ENCODE measurements at places on chromosomes 3 and 15.

- DNase-seq = peak; percentile 15
Measured at GRCh38 chr3:46849686-46850467, 13.4 kb downstream of the MYL3 start.

DNA sequence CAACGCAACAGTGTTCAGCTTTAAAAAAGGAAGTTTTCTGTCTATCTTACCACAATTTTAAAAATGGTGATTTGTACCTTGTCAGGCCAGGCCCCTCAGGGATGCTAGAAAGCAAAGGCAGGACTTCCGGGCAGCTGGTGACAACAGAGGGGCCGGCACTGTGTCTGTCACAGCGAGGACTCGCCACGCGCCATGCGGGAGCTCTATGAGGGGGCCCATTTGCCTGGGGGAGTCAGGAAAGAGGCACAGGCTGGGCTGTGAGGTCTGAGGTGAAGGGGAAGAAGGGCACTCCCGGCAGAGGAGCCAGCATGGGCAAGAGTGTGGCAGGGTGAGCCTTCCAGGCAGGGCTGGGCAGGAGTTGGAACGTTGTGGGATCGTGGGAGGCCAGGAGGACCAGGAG, 7.0 kb downstream of the IQSEC1 start:
- DNase-seq = no peak

GRCh38 chr15:34984889-34985630, 3.0 kb downstream of the ZNF770 start:
- peak; percentile 51 for DNase-seq

- peak; percentile 48 for DNase-seq
Measured at GRCh38 chr3:81666502-81667121, 94.8 kb downstream of the GBE1 start.

- DNase-seq = no peak
Measured at GRCh38 chr15:84003791-84004503, 231.6 kb upstream of the GOLGA6L4 start.

DNA sequence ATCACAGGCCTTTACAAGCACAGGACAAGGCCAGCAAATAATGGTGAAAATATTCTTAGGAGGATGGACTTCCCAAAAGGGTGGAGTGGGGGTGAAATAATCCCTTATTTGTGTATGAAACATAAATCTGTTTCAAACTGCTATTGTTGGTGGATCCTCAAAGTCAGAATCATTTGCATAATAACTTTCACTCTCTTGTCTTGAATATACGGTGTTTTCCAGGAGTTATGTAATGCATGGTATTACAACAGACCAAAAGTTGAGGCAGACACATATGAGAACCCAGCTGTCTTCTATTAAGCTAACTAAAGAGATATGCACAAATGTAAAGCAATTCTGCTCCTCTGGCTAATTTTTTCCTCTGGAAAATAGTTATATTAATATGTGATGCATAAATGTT, 57.7 kb downstream of the PRTG start:
- DNase-seq = peak; percentile 66

DNA sequence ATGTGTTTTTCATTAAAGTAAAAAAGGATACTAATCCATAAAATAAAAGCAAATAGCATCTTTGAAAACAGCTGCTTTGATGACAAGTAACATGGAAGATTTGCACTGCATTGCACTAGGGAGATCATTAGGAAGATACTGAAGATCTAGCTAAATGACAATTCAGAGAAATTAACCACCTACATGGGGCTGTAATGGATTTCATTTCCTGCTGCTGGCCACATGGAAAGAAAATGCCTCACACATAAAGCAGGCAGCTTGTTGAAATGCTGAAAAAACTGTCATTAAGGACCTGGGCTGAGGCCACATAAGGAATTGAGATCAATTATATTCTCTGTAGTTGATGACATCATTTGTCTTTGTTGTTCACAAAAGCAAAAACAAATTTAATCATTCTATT, 94.1 kb downstream of the PYDC2 start:
- no peak for DNase-seq

GRCh38 chr3:186519021-186519658, 25.0 kb downstream of the CRYGS start:
- DNase-seq = no peak

- no peak for DNase-seq
Measured at GRCh38 chr15:72182673-72183072, 14.9 kb downstream of the GRAMD2A start.

DNA sequence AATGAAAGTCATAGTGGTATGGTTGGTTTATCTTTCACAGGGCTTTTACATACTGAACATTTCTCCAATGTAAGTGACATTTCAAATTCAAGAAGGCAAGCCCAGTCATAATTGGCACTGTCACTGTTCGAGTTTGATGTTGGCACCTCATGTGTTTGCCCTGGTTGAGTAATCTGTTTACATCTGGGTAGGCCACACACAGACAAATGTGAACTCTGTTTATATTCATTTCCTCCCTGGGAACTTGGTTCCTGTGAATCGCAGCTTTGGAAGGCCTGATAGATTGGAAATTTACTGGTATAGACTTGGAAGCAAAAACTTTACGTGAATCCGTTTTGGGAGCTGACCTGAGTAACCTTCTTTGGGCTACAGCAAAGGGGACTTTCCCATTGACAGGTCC, 395.2 kb upstream of the AZI2 start:
- no peak for DNase-seq

DNA sequence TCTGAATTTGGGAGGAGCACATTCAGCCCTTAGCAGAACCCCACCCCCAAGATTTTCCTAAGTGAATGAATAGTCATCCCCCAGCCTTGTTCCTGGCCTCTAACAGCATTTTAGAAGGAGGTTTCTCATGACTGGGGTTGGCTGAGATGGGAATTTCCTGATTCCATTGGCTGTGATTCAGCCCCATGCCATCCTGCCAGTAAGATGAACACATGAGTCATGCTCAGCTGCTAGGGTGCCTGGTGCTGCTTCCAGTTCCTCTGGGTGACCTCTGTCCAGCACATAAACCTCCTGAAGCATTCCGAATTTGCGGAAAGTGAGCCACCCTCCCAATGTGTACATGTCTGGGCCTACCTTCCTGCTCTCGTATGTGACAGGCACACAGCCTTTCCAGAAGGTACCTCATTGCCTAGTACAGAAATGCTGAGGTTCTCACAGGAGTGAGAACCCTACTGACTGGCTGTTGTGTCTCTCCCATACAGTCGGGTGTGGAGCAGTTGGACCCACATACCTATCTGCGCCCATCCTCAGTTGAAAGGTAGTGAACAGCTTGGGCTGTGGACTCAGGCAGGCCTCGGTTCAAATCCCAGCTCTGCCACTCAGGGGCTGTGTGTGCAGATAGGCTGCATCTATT, 91.7 kb downstream of the APBA2 start:
- peak; percentile 94 for DNase-seq

DNA sequence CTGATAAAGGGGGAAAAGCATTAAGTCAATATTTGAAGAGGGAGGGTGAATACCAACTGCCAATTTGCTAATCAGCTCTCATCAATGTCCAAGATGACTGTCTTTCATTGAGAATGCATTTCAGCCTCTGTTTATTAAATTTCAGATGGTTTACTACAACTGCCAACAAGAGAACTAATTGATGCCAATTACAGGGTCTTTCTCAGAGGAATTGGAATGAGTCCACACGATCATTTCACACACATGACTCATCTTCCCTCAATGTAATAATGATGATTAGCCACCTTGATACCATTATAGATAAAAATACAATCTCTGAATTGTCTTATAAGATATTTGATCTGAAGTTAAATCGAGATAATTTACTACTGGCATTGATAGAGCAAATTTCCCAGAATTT, 1274.4 kb downstream of the ROBO2 start:
- DNase-seq = no peak

- DNase-seq = no peak
Measured at GRCh38 chr3:41216993-41217392, 17.7 kb downstream of the CTNNB1 start.

- DNase-seq = no peak
Measured at GRCh38 chr15:67091980-67092677, 26.7 kb downstream of the SMAD3 start.

DNA sequence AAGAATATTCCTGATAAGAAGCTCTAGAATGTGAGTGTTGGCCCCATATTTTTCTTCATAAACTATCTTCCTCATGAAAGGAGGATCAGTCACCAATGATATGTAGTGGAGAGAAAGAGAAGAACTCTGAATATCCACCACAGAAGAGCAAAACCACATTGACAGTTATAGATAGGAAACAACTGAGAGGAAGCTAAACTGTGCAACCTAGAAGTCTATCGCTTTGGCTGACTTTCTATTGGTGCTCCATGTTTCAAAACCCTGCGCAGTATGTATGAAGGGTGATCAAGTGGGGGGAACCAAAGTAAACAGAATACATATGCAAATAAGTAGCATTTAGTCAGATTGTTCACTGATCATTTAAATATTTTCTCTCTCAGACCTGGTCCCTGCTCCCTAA, 41.0 kb upstream of the ZNF280D start:
- no peak for DNase-seq

GRCh38 chr15:78789615-78790014, 21.6 kb downstream of the ADAMTS7 start:
- no peak for DNase-seq

DNA sequence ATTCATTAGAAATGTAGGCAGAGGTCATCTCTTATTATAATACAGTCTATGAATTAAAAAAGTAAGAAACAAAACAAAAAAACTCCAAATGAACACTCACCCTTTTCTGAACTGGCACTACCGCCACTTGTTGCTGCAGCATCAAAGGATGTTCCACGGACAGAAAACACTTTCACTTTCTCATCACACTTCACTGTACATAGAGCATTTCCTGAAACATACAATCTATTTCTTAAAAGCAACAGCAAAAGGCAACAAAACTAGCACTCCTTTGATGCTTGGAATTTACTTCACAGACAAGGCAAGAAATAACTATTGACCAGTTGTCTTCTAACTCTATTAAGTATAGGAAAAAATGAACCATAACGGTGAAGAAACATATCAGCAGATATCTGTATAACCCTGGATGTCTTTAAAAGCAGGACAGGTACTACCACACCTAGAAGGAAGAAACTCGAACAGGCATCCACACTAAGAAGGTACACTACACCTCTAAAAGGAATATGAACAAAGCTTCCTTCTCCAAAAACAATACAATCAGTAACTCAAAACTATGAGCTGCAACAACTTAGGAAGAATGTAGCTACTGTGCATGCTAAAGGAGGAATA, 24.9 kb downstream of the ETFA start:
- DNase-seq = peak; percentile 12

DNA sequence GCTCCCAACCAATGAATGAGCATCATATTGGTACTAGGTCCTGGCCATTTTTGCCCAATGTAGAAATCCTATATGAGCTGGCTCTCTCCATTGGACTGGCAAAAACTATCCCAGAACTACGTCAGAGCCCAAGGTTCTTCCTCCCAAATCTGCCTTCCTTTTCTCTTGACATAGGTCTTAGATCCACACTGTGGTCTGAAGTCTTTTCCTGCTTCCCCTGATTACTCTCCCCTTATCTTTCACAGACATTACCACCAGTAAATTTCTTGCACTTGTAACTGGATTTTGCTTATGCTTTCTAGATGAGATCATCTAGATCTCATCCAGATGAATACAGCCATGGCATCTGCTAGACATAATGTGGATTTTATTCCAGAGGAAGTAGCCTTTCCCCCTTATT, 141.2 kb upstream of the GADL1 start:
- DNase-seq = peak; percentile 10

DNA sequence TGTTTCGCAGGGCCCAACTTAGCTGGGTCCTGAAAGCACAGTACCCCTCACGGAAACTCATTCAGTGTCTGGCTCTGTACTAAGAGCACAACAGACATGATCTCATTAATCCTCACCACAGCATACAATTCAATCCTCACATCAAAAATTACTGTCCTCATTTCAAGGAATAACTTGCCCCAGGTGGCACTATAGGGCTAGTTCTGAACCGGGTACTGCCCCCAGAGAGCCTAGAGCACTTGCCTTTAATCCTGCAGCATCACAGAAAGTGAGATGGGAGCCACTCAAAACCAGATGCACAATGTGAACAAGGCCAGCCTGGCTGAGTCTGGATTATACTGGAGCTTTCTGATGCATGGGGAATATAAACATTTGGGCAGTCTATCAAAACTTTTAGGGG, 122.6 kb downstream of the OSBPL10 start:
- peak; percentile 7 for DNase-seq

DNA sequence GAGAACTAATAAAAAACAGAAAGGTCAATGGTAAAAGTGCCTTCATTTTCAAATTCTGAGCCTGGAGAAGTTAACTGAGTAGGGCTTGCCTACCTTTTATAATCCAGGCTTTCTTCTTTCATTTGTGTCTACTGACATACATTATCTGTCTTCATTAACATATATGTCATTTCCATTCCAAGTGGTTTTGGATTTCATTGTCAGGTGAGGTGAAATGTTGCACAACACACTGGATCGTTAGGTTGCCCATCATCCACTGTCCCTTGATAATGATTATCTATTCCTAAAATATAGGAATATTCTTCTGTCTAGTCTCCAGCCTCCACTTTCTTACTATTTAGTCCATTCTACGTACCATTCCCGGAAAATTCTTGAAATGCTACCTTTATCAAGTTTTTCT, 55.0 kb upstream of the CP start:
- no peak for DNase-seq

DNA sequence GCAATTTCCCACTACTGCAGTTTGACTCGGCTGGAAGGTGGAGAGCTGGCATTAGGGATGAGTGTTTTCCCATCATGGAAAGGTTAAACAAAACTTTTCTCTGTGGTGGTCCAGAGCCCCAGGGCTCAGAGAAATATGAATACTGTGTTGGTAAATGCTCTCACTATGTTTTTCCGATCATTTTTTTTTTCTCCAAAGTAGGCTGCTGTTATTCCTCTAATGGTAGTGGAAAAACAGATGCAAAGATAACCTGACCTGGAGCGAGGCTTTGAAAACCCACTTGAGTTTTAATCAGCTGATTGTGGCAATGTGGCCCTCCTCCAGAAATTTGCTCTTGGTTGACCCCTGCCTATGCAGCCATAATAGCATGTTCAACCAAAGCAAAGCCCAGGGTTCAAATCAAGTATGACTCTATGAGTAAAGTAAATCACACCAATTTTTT, 320.8 kb upstream of the CTNNB1 start:
- DNase-seq = no peak

- peak; percentile 53 for DNase-seq
Measured at GRCh38 chr15:44584162-44584749, 47.3 kb downstream of the EIF3J start.

DNA sequence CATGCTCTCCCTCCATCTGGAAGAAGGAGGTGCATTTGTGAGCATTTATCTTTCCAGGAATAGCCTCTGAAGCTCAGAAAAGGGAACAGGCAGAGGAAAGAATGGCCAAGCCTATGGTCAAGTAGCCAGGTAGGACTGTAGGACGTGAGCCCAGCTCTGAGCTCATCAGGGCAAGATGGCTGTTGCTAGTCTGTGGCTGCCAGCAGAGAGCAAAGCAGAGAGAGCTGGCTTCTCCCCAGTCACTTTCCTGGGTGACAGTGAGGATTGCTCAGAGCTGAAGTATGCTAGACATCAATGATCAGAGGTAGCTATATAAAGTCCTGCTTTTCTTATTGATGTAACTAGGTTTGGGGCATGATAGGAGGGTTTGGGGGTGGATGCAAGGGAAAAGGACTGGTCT, 146.1 kb upstream of the SLC24A5 start:
- DNase-seq = no peak

- DNase-seq = no peak
Measured at GRCh38 chr3:69016901-69017300, 3.4 kb upstream of the EOGT start.

- no peak for DNase-seq
Measured at GRCh38 chr3:77939726-77940125, 899.8 kb downstream of the ROBO2 start.

- no peak for DNase-seq
Measured at GRCh38 chr3:194185221-194185620, 49.3 kb downstream of the HES1 start.
